Thyroid gland (tissue), 4 donors: ENCODE measurements at places on chromosomes 6 and 20. TPM values are rescaled to one million over a fixed set of nuclear protein-coding genes. Genes with fewer than 3 reads are reported as not detected.

ARFGEF3 gene
- 2.4 TPM for total RNA-seq

PTCRA gene
- not detected for total RNA-seq

DNA sequence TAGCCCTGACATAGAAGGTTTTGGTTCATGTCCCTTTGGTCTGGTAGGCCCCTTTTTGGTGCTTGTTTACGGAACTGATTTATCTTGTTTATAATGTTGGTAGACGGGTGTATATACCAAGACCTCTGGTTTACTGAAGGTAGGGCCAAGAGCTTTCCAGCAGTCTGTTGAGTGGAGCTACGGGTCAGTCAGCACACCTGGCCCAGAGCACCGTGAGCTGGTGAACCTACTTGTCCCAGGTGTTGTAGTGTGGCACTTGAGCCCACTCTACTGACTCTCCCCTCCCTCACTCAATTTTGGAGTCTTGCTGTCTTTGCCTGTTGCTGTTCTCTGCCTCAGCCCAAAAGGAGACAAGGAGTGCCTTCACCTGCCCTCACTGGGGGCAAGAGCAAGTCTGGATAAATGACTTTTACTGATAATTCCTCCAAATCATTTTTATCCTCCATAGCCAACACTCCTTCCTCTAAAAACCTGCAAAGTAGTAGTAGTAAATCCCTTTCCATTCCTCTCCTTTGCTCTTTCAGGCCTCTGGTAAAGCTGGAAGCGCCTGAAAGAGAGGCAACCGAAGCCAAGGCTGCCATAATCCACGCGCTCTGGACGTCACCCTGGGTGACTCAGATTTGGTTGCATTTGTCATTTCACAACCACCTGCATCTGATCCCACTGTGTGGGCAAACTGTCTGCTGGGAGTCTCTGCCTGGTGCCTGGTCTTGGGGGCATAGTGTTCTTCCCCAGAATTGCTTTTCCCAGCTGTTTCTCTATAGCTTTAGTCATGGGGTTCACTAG is 22.2 kb downstream of the RREB1 start:
- no peaks in the 10 kb centered on the region for H3K27me3 ChIP-seq
- DNase-seq = peak; percentile 52
- peak overlapping the region; percentile 24 for H3K27ac ChIP-seq
- H3K36me3 ChIP-seq = no peaks in the 10 kb centered on the region
- H3K4me3 ChIP-seq = no peak overlapping the region

OOEP gene
- not detected for total RNA-seq

DNA sequence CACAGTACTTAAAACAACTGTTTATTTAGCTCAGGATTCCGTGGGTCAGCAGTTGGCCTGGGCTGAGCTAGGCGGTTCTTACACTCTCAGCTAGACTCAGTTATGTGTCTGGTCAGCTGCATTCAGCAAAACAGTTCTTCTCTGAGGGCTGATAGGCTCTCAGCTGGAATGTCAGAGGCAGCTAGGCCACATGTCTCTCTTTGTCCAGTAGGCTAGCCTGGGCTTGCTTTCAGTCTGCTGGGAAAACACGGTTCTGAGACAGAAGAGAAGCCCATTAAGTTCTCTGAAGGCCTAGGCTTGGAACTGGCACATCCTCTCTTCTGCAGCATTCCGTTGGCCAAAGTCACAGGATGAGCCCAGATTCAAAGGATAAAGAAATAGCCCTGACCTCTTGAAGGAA is 65.6 kb downstream of the TULP4 start:
- no peaks in the 10 kb centered on the region for H3K36me3 ChIP-seq
- H3K27me3 ChIP-seq = no peaks in the 10 kb centered on the region
- H3K27ac ChIP-seq = peak overlapping the region; percentile 4
- no peak overlapping the region for H3K4me3 ChIP-seq
- peaks cover 28% of the 10 kb centered on the region for H3K4me1 ChIP-seq
- peak; percentile 37 for DNase-seq

DNA sequence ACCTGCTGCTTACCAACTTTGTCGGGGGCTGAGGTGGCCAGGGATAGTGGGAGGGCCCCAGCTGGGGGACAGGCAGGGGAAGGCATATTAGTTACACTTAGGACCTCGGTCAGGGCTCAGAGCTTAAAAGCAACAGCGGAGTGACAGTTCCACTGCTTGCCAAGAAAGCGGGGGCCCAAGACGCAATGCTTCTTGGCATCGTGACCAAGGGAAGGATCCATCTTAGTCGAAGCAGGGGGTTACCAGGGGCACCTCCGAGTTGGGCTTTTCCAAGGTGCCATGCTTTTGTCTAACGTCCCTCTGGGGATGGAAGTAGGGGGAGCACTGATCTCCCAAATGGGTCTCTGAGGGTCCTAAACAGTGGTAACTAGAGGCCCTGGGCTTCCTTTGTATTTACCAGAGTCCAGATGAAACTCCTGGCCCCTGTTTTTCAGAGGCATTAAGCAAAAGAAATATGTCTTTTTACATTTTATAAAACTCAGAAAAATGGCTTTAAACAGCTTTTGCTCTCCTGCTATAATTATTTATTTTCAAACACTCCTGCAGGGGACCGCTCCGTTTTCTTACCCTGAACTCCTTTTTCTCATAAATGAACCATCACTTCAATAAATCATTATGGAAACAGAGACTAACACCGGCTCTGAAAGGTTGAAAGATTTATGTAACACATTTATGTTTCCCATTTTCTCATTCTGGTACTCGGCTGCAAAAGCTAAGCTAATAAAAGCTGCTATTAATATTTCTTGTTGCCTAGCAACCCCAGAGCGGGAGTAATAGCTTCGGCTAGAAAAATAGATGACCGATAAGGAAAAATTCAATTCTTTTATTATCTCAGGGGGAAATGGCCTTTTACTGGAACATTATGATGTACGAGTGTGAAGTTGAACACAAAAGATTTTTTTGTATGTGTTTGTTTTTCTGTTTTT is 100.4 kb downstream of the TOX2 start:
- no peaks in the 10 kb centered on the region for H3K36me3 ChIP-seq
- H3K4me1 ChIP-seq = peaks cover 5% of the 10 kb centered on the region
- H3K27me3 ChIP-seq = no peaks in the 10 kb centered on the region
